Naive B cell (primary cell): ENCODE measurements at places on chromosomes 5 and 9. TPM values are rescaled to one million over a fixed set of nuclear protein-coding genes. Genes with fewer than 3 reads are reported as not detected.

GDA gene
- not detected for polyA plus RNA-seq

ANKRD18A gene
- polyA plus RNA-seq: not detected

GRCh38 chr5:96870094-96871026, 5.9 kb upstream of the ERAP2 start:
- no peaks in the 10 kb centered on the region for H3K36me3 ChIP-seq
- H3K4me1 ChIP-seq: peaks cover 48% of the 10 kb centered on the region
- DNase-seq: peak; percentile 55
- peaks cover 7% of the 10 kb centered on the region for H3K27me3 ChIP-seq
- H3K27ac ChIP-seq: peak overlapping the region; percentile 84

DNA sequence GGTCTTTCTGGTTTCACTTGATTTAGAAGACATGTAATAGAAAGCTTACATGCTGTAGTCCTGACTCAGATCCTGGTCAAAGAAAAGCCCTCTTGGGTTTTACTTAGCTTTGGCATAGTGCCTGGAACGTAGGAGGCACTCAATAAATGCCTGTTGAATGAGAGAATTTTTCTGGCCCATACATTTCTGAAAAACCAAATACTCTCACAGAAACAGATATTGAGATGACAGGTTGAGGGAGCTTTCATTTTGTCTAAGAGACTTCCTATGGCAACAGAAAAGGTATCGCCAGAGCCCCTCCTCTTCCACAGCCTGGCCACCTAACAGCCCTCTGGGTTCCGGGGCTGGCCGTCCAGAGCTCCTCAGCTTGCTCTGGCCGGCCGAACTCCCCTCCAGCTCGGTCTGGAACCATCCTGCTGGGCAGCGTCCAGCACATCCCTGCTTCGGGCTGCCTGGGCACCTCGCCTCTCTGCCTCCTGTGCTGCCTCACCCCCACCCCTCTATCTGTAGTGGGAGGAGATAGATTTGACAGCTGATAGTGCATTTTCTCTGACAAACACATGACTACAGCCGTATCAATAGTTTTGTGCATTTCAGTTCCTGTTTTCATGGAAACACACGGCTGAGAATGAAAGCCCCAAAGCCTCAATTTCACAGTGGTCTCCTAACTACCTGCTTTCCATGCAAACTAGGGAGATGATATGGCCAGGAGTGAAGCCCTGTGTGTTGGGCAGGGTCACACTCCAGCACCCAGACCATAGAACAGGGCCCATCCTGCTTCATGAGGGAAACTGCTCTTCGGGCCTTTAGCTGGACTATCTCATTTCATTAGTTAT, 1.1 kb downstream of the IL4 start:
- no peaks in the 10 kb centered on the region for H3K36me3 ChIP-seq
- H3K4me3 ChIP-seq: no peak overlapping the region
- H3K4me1 ChIP-seq: peaks cover 7% of the 10 kb centered on the region
- H3K27ac ChIP-seq: no peak overlapping the region

- H3K4me3 ChIP-seq: no peak overlapping the region
- peaks cover 70% of the 10 kb centered on the region for H3K27me3 ChIP-seq
- DNase-seq: no peak
- H3K36me3 ChIP-seq: peaks cover 7% of the 10 kb centered on the region
Measured at GRCh38 chr5:172450453-172450852, 3.9 kb downstream of the SH3PXD2B start.
